PC-3 (cell line): ENCODE measurements at places on chromosomes 7 and 10. TPM values are rescaled to one million over a fixed set of nuclear protein-coding genes. Genes with fewer than 3 reads are reported as not detected.

- H3K4me1 ChIP-seq, result peaks cover 12% of the 10 kb centered on the region
- no peak overlapping the region for H3K4me3 ChIP-seq
- no peak for DNase-seq
- H3K36me3 ChIP-seq, result no peaks in the 10 kb centered on the region
- H3K27ac ChIP-seq, result no peak overlapping the region
- no peaks in the 10 kb centered on the region for H3K27me3 ChIP-seq
Observed at GRCh38 chr7:41869596-41869995, 166.7 kb upstream of the INHBA start.

GRCh38 chr7:147829016-147829415 lies 761.5 kb upstream of the C7orf33 start:
- H3K4me1 ChIP-seq, result no peaks in the 10 kb centered on the region
- H3K4me3 ChIP-seq, result no peak overlapping the region
- DNase-seq, result no peak

DNA sequence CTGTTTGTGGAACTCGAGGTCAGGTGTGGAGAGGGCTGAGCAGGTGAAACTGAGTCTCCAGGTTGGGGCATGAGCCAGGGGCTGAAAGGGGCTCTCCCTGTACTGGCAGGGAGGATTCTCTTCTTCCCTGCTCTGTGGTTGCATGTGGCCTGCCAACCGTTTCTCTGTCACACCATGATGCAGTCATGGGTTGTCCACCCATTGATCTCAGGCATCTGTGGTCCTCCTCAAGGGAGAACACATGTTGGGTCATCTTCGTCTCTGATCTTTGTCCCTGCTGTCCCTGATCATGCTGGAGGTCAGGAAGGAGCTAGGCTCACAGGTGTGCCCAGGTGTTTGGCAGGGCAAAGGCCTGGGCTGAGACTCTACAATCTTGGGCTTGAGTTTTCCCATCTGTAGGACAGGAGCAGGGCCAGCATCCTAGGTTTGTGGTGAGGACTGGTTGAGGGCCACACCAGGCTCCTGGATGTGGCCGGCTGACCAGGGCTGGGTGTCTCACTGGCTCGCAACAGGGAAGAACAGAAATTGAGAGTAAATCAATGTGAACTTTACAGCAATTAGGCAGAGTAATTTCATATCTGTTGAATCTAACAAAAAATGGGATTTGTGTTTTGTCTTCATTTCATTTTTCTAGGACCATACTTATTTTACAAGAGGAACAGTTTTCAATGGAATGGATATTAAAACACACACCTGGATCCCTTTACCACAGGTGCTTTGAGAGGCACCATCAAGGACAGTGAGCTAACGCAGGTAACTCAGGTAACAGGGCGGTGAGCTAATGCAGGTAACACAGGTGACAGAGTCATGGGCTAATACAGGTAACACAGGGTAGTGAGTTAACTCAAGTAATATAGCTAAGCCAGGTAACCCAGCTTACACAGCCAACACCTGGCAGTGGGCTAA lies 58.5 kb upstream of the IGFBP3 start:
- no peaks in the 10 kb centered on the region for H3K27me3 ChIP-seq
- peaks cover 33% of the 10 kb centered on the region for H3K4me1 ChIP-seq
- no peaks in the 10 kb centered on the region for H3K36me3 ChIP-seq
- DNase-seq, result no peak

GRCh38 chr7:23470330-23471105 lies at the start of gene IGF2BP3:
TSS of gene IGF2BP3 (minus strand) at chr7:23470491. CDS start at chr7:23470110, 381 bp downstream.
- peak; percentile 92 for DNase-seq
- H3K4me3 ChIP-seq, result peak within 1 kb of the TSS; percentile 73
- 0 out of 2 replicates have a peak, but pooled peaks cover 7% of the 10 kb centered on the region for H3K27me3 ChIP-seq
- no peaks in the 10 kb centered on the region for H3K36me3 ChIP-seq
- peaks cover 40% of the 10 kb centered on the region for H3K4me1 ChIP-seq

DNA sequence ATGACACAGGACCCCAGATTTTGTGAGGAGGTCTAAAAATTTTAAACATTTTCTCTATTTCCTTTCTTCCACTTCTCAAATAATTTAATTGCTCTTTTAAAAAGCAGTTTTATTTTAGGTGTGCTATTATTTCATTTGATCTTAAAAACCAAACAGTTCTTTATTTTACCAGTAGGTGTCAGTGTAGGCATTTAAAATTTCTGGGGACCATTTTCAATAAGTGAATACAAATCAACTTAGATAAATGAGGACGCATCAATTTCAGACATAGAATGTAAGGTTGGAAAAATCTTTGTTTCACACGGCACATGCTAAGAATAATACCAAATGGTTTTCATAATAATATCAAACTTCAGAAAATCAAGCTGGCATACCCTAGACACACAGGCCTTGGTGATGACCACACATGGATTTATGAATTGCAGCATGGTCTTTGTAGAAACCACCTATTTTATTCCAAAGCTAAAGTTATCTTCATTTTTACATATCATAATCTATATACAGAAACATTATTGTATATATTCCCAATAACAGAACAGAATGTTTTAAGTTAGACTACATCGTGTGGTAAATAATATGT lies 127.6 kb upstream of the SLC26A5 start:
- H3K27me3 ChIP-seq, result no peaks in the 10 kb centered on the region
- no peak overlapping the region for H3K4me3 ChIP-seq
- H3K36me3 ChIP-seq, result no peaks in the 10 kb centered on the region

- H3K27me3 ChIP-seq, result no peaks in the 10 kb centered on the region
- H3K4me3 ChIP-seq, result no peak overlapping the region
- DNase-seq, result no peak
- H3K36me3 ChIP-seq, result no peaks in the 10 kb centered on the region
- H3K4me1 ChIP-seq, result no peaks in the 10 kb centered on the region
Observed at GRCh38 chr7:118039963-118040489, 143.9 kb upstream of the LSM8 start.

GRCh38 chr7:22931011-22931410 lies 82.9 kb downstream of the HYCC1 start:
- H3K27ac ChIP-seq, result no peak overlapping the region
- DNase-seq, result no peak
- no peaks in the 10 kb centered on the region for H3K36me3 ChIP-seq
- H3K4me3 ChIP-seq, result no peak overlapping the region

DNA sequence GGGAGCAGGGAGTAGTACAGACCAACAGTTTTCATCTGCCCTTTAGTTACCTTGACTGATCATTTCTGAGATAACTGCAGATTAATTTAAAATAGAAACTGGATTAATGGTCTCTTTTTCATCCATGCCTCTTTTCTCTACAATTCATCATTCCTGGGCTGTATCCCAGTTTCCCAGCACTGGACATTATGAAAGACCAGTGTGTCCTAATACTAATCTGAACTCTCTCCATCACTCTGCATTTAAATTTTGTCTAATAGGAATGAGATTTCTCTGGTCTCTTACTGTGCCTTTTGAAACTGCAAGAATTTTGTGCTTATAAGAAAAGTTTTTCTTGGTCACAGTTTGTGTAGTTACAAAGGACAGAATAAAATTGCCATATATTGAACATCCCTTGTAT lies 12.7 kb downstream of the PLEKHA8 start:
- no peak overlapping the region for H3K4me3 ChIP-seq
- no peak overlapping the region for H3K27ac ChIP-seq
- H3K27me3 ChIP-seq, result no peaks in the 10 kb centered on the region
- no peaks in the 10 kb centered on the region for H3K4me1 ChIP-seq

DNA sequence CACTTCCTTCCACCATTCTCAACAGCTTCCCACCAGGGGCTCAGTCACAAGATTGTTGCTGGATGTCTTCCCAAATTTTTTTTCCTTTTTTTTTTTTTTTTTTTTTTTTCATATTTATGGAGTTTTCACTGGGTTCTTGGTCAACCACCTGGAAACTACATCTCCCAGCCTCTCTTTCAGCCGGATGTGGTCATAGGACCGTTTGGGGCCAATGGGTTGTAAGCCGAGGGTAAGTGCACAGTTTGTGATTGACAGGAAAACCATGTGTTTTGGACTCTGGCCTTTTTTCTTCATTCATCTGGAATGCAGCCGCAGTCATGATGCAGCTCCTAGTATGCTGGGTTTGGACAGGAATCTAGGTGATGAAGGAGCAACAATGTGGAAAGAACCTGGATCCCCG lies 337.1 kb upstream of the FOXK1 start:
- H3K36me3 ChIP-seq, result no peaks in the 10 kb centered on the region
- no peaks in the 10 kb centered on the region for H3K4me1 ChIP-seq
- H3K4me3 ChIP-seq, result no peak overlapping the region
- no peak for DNase-seq
- no peaks in the 10 kb centered on the region for H3K27me3 ChIP-seq

DNA sequence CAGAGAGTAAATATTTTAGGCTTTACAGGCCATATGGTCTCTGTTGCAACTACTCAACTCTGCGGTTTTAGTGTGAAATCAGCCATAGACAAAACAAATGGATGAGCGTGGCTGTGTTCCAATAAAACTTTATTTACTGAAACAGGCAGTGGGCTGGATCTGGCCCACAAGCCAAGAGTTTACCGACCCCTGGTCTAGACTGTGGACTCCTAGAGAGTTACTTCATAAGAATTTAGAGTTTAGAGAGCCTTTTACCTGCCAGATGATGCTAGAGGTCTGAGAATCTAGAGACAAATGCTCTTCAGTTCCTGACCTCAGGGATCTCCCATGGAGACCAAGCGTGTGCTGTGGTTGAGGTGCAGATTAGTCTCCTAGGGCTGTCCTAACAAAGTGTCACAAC lies 174.8 kb downstream of the PTEN start:
- H3K27ac ChIP-seq, result no peak overlapping the region
- H3K4me3 ChIP-seq, result no peak overlapping the region
- H3K27me3 ChIP-seq, result no peaks in the 10 kb centered on the region

DNA sequence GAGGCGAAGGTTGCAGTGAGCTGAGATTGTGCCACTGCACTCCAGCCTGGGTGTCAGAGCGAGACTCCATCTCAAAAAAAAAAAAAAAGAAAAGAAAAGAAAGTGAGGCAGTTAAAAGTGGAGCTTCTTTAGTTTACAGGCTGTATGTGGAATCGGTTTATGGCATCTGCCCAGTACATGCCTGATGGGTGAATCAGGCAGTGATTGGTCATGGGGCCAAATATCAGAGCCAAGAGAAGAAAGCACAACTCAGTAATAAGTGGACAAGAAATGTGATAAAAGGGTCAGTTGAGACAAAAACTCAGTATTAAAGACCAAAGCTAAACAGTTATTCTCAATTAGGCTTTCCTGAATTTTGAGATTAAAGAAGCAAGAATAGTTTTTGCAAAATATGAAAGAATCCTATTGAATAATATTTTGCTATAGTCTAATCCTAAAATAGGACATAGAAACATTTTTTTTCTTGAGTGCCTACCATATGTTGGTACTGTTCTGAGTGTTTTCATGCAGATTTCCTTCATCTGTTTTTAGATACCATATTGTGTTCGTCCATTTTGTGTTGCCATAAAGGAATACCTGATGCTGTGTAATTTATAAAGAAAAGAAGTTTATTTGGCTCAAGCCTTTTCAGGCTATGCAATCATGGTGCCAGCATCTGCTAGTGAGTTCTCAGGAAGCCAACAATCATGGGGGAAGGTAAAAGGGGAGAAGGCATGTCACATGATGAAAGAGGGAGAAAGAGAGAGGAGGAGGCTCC lies 14.4 kb downstream of the CDC14C start:
- no peaks in the 10 kb centered on the region for H3K36me3 ChIP-seq
- no peak overlapping the region for H3K27ac ChIP-seq
- H3K4me1 ChIP-seq, result no peaks in the 10 kb centered on the region
- H3K4me3 ChIP-seq, result no peak overlapping the region

GRCh38 chr10:70655316-70655715 lies 17.0 kb upstream of the ADAMTS14 start:
- H3K27ac ChIP-seq, result peak overlapping the region; percentile 82
- H3K27me3 ChIP-seq, result no peaks in the 10 kb centered on the region
- H3K36me3 ChIP-seq, result no peaks in the 10 kb centered on the region
- H3K4me1 ChIP-seq, result peaks cover 34% of the 10 kb centered on the region
- DNase-seq, result no peak

C10orf67 gene
- 0.15 and 0.29 TPM in 2 replicates for total RNA-seq

TMEM270 gene
- 3.8 TPM in 1 of 2 replicates, not detected in the other for total RNA-seq

- no peak overlapping the region for H3K27ac ChIP-seq
- peak; percentile 58 for DNase-seq
- no peaks in the 10 kb centered on the region for H3K27me3 ChIP-seq
- no peak overlapping the region for H3K4me3 ChIP-seq
Observed at GRCh38 chr10:72126184-72126871, 38.0 kb upstream of the SPOCK2 start.

DNA sequence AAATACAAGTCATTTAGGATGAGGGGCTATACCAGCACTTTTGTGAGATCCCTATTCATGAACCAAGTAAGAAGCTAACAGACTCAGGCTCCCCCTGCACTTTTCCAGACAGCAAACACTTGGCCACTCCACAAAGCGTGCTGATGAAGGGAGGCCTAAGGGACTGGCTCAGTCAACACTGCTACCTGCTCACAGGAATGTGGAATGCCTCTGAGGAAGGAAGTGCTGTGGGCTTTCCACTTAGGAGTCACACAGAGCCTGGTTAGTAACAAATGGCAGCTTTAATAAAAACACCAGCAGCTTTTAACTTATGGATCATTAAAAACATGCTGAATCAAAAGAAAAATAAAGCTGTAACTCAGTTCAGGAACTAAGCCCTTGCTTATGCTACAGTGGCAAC lies 15.0 kb downstream of the UROS start:
- peaks cover 11% of the 10 kb centered on the region for H3K36me3 ChIP-seq
- no peak overlapping the region for H3K4me3 ChIP-seq
- no peak for DNase-seq
- no peaks in the 10 kb centered on the region for H3K4me1 ChIP-seq
- peak overlapping the region; percentile 9; the same call in 1 of the 2 replicates for H3K27ac ChIP-seq

- DNase-seq, result no peak
- H3K36me3 ChIP-seq, result peaks cover 6% of the 10 kb centered on the region; the same call in 1 of the 2 replicates
- no peaks in the 10 kb centered on the region for H3K27me3 ChIP-seq
- no peak overlapping the region for H3K4me3 ChIP-seq
- H3K27ac ChIP-seq, result no peak overlapping the region
Observed at GRCh38 chr7:55036950-55037736, 18.3 kb downstream of the EGFR start.

DNA sequence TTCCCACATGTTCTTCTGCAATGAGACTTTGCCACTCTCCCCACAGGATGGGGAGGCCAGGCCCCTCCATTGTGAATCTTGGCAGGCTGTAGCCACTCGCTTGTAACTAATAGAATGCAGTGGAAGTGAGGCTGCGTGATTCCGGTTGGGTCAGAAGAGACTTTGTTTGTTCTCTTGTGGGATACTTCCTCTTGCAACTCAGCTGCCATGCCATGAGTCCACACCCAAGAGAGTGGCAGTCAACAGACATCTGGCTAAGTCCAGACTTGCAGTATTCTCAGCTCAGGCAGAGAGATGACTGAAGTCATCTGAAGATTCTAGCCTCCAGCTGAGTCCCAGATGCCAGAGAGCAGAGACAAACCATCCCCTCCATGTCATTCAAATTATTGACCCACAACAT lies 153.4 kb upstream of the GDF10 start:
- no peaks in the 10 kb centered on the region for H3K27me3 ChIP-seq
- peak overlapping the region; percentile 32 for H3K27ac ChIP-seq
- no peak overlapping the region for H3K4me3 ChIP-seq
- no peaks in the 10 kb centered on the region for H3K36me3 ChIP-seq
- peaks cover 7% of the 10 kb centered on the region for H3K4me1 ChIP-seq
- no peak for DNase-seq

HOXA4 gene
- 2.3 and 5.1 TPM in 2 replicates for total RNA-seq

- H3K36me3 ChIP-seq, result no peaks in the 10 kb centered on the region; the same call in none of the 2 replicates
- H3K4me1 ChIP-seq, result peaks cover 16% of the 10 kb centered on the region
- no peak overlapping the region for H3K27ac ChIP-seq
- no peak overlapping the region for H3K4me3 ChIP-seq
- no peaks in the 10 kb centered on the region for H3K27me3 ChIP-seq
Observed at GRCh38 chr10:96565774-96566173, 21.0 kb downstream of the TM9SF3 start.
